ENCODE measurements at places on chromosomes 2 and 18.

DNA sequence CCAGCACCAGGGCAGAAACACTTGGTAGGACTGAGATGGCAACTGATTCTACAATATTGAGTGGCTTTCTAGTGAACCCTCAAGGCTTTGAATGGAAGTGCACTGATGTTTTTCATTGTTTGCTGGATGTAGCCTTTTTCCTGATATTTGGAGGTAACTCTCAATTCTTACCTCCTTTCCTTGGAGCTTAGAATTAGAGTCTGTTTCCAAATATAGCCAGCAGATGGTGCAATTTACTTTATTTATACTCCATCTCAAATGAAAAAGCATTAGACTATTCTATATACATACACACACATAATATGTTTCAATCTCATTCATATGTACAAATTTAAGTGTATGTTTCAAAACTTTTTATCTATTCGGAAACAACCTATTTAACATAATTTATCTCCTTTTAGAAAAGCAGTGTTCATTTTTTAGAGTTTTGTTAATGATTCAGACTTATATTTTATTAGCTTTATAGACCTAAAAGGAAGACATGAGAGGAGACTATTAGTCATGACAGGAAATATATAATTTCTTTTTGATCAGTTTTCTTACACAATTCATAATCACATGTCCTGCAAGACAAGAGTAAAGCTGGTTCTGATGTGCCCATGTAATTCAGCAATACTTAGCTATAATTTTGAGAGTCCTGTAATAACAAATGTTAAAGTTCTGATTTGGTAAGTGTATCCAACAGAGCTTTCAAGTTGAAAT lies 124.8 kb downstream of the NUP35 start:
- DNase-seq: peak; percentile 61

GRCh38 chr2:107258531-107259407 lies 372.8 kb upstream of the ST6GAL2 start:
- no peak for DNase-seq

DNA sequence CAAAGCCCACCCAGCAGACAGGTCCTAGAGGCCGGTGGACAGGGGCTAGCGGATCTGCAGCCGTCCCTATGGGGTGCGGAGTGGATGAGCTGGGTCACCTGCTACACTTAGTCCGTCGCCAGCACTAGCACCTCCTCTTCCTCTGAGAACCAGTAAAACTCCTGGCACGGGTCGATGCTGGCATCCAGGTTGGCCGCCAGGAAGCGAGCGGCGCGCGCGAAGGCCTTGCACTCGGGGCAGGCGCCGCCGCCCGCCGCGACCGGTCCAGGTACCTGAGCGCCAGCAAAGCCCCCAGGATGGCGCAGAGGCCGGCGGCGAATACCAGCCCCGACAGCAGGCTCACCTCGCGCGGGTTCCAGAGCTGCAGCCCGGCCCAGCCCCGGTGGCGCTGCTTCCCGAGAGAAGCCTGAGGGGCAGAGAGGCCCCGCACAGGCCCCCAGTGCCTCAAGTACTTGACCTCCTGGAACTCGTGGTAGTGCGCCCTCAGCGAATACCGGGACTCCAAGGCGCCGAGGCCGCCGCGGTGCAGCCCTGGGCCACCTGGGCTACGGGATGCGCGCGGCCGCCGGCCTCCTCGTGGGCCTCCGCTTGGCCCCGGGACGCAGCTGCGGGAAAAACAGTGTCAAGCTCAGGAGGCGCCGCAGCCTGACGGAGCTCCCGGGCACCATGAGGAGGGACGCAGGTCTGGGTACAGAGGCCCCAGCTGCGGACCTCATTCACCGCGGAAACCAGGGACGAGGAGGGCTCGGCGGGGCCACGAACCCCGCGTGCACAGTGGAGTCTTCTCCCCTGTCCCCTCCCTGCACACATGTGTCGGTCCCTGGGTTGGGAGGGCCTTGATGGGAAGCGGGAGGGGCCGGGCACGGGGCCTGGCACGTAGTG lies 27.5 kb upstream of the ALPP start:
- no peak for DNase-seq

- DNase-seq: peak; percentile 23
These were observed 424.1 kb upstream of the ZEB2 start for GRCh38 chr2:144943986-144944385.

DNA sequence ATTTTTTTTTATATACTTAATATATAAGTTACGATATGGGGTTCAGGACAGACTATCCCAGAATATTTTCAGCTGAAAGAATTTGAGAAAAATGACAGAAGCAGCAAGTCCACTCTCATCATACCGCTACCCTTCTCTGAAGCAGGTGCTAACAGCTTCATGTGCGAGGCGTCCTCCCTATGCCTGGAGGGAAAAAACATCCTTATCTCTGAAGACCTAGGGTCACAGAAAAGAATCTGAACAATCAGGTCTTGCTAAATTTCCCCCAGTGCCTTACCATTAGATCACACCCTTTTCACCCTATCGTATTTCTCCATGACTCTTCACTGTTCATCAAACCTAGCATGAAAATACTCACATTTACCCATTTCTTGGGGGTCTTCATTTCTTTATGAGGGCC lies 51.9 kb upstream of the CREB1 start:
- no peak for DNase-seq
